AG08396 (cell line): ENCODE measurements at places on chromosomes 1 and 21.
A peak's percentile ranks its signal among the peaks of the same experiment; 100 is the strongest.

DNA sequence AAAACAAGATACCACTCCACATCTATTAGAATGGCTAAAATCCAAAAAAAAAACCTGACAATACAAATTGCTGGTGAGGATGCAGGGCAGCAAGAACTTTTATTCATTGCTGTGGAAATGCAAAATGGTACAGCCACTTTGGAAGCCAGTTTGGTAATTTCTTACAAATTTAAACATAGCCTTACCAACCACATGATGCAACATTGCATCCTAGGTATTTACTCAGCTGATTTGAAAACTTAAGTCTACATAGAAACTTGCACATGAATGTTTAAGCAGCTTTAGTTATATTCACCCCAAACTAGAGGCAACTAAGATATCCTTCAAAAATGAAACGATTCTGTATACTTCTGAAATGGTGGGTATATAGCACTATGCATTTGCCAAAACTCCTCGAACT, 178.8 kb upstream of the PDE4B start:
- no peak for DNase-seq

DNA sequence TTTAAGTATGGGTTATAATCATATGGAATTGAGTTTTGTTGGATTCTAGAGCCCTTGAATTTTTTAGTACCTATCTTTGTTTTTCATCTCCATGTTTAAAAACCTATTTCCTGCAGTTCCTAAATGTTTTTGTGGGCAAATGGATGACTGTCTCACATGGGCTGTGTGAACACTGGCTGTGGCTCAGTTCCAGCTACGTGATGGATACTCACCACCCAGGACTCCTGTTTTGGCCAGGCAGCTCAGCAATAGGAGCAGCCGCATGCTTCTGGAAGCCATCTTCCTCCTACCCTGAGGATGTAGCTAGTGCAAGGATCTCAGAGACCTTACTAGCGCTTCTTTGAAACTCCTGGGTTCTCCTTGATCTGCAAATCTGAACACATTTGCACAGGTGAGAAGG, 2.8 kb downstream of the REG4 start:
- DNase-seq = peak; percentile 23

GRCh38 chr1:109530457-109531087, 9.1 kb upstream of the GPR61 start:
- no peak for DNase-seq

DNA sequence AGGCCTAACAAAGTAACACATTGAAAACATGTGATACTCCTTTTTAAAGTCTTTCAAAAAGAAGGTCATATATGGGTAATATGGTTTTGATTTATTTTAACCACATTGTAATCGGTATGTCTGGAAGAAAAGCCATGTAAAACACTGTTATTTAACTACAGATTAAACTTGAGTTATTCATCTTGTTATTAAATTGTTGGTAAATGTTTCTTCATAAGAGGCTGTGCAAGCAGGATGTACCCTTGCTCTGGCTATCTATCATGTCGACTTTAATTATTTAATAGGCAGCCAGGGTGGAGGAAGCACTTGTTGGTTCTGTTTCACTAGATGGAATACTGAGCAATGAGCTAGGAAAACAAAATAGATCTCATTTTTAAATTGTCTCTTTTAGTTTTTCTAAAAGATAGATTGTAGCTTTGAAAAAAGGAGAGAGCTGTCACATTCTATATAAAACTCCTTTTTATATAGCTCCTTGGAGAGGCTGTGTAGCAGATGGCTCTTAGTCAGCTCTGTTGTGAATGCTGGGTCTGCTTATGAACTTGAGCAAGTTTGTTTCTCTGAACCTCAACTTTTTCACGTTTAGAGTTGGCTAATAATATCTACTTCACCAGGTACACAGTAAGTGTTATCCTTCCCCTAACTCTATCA, 39.5 kb downstream of the LRRC8B start:
- DNase-seq = no peak

- no peak for DNase-seq
These were observed 37.9 kb upstream of the LRIG2 start for GRCh38 chr1:113035086-113035485.

- no peak for DNase-seq
These were observed 70.9 kb downstream of the PCP4 start for GRCh38 chr21:39938086-39938625.

DNA sequence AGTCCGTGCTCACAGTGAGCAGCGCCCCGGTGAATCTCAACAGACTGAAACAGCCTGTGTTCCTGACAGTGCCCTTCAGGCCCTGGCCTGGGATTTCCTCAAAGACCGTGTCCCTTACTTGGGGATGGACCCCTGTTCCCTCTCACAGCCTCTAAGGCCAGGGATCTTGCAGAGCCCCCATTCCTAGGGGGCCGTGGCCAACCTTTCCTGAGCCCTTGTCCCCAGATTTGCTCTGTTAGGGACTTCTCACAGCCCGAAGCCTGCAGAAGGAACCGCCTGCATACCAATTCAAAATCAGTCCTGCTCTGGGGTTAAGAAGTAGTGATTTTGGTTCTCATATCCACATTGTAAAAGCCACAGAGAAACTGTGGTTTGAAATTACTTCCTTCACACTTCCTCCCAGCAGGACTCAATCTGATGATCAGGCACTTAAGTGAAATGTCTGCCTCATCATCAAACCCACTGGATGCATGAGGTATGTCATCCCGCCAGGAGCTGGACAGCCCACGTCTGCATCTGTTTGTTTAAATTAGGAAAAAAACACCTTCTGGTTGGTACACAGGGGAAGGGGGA, 14.9 kb downstream of the ABCA4 start:
- DNase-seq = no peak

- DNase-seq = peak; percentile 86
These were observed 104.9 kb upstream of the TMPRSS2 start for GRCh38 chr21:41612674-41613532.

- DNase-seq = no peak
These were observed 195.2 kb downstream of the S1PR1 start for GRCh38 chr1:101431956-101432510.

DNA sequence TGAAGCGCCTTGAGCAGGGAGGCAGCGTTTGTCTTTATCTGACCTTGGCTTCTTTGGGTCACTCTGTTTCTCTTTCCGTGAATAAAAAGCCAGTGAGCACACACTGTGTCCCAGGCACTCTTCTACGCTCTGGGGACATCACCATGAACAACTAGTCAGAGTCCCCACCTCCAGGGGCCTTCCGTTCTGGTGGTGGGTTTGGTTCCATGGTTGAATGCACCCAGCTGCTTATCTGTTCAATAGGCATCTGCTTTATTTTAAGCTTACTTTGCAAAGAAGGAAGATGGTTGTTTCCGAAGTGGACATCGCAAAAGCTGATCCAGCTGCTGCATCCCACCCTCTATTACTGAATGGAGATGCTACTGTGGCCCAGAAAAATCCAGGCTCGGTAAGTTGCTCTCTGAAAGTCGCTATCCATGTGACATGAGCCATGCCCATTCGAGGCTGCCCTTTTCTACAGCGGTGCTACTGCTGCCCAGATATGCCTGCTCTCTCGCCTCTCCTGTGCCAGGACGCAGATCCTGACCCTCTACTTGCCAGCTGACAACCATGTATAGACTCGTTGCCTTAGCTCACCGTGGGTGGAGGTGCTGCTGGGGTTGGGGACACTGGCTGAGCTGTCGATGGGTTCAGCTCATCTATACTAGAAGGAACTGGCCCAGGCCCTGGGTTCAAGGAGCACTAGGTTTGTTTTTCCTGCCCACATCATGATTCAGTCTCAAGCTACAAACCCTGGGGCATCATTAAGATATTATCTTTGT, 5.9 kb downstream of the MX1 start:
- DNase-seq = no peak
